Thoracic aorta (tissue), 2 donors: ENCODE measurements at places on chromosomes 4 and X. TPM values are rescaled to one million over a fixed set of nuclear protein-coding genes. Genes with fewer than 3 reads are reported as not detected.

DNA sequence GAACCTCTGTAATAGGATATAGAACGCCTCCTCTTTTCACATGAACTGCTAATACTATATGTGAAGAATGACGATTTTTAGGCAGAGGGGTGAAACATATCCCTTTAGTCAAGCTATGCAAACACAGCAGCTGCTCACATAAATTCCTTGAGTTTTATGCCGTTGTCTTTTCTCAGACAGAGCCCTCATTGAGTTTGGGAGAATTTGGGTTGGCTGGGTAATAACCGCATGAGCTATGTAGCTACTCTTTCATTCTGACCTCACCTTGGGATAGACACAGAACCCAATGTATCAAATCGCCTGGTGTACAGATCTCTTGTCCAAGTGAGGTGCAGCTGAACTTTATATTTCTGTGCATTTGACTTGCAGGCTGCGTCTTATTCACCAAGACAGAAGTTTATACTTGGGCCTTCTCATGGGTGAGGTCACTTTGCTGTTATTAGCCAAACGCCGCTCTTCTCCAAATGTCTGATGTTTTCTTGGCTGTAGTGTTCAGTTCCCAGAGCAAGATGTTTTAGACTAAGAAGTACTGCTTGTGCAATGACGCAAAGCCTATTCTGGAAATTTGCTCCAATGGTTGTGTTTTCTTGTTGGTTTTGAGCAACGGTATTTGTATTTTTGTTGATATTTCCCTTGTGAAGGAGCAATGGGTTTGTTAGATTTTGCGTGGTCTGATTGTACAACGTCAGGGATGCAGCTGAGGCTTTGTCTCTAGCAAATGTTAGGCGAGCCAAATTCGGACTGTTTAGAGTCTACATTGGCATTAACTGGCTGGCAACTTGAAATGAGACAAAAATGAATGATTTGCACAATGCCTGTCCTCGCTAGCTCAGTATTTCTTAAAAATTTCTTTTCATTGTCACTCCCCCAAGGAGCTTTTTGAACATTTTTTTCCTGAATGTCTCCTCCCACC is 11.2 kb upstream of the SPARCL1 start:
- peak overlapping the region; percentile 55 for H3K4me3 ChIP-seq
- H3K4me1 ChIP-seq, result peaks cover 38% of the 10 kb centered on the region
- no peaks in the 10 kb centered on the region for H3K27me3 ChIP-seq
- H3K27ac ChIP-seq, result peak overlapping the region; percentile 72
- DNase-seq, result no peak

GRCh38 chr4:185529413-185529812 is 5.9 kb downstream of the PDLIM3 start:
- peaks cover 68% of the 10 kb centered on the region for H3K4me1 ChIP-seq
- no peaks in the 10 kb centered on the region for H3K36me3 ChIP-seq
- no peaks in the 10 kb centered on the region for H3K27me3 ChIP-seq

- H3K4me1 ChIP-seq, result peaks cover 11% of the 10 kb centered on the region
- H3K27me3 ChIP-seq, result no peaks in the 10 kb centered on the region
- no peak overlapping the region for H3K4me3 ChIP-seq
Observed at GRCh38 chr4:122728856-122729255, 3.6 kb upstream of the BBS12 start.

Gene TMLHE
- total RNA-seq, result 18.3 TPM

- no peaks in the 10 kb centered on the region for H3K27me3 ChIP-seq
- no peak for DNase-seq
- no peak overlapping the region for H3K27ac ChIP-seq
- H3K4me3 ChIP-seq, result no peak overlapping the region
- H3K36me3 ChIP-seq, result no peaks in the 10 kb centered on the region
Observed at GRCh38 chr4:40438384-40439026, 103.4 kb downstream of the CHRNA9 start.

Gene H2BW2
- total RNA-seq, result not detected

GRCh38 chrX:24859211-24859841 is 156.4 kb downstream of the ARX start:
- DNase-seq, result no peak
- no peaks in the 10 kb centered on the region for H3K4me1 ChIP-seq
- H3K27ac ChIP-seq, result no peak overlapping the region
- H3K27me3 ChIP-seq, result no peaks in the 10 kb centered on the region
- H3K4me3 ChIP-seq, result no peak overlapping the region

DNA sequence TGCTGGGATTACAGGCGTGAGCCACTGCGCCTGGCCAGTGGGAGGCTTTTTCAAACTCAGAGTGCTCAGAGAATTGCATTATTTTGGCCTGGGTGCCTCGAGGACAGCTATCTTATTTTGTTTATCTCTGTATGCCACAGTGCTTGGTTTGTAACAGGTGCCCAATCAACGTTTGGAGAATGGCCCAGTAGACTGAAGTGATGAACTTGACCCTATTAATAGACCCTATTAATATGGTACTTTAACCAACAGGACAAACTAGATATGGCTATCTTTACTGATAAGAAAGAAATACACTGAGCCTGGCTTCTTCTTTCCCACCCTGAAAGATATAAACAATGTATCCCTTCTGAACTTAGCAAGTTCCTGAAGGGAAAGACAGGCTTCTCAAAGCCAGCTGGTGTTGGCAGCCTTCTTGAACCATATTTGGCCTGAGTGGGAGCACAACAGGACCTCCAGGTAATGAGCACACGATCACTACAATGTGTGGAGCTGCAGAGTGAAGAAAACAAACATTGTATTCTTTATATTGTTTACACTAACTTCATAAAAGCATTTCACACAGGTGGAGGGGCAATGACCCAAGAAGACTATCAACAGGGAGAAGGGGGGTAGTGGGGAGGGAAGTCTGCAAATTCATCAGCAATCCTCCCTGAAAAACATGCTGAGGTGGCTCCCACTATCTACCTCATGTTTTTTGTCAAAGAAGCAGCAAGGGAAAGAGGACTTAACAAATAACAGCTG is 41.7 kb downstream of the PRPS1 start:
- DNase-seq, result no peak
- no peak overlapping the region for H3K4me3 ChIP-seq
- H3K36me3 ChIP-seq, result no peaks in the 10 kb centered on the region
- peaks cover 13% of the 10 kb centered on the region for H3K4me1 ChIP-seq
- no peaks in the 10 kb centered on the region for H3K27me3 ChIP-seq

GRCh38 chrX:16914058-16914457 is 32.4 kb upstream of the REPS2 start:
- no peaks in the 10 kb centered on the region for H3K4me1 ChIP-seq
- H3K27me3 ChIP-seq, result no peaks in the 10 kb centered on the region
- DNase-seq, result no peak
- no peak overlapping the region for H3K27ac ChIP-seq

Gene FAM13A
- 32.5 TPM for total RNA-seq
